ENCODE measurements at places on chromosomes 6 and 20.

GRCh38 chr20:61719691-61720347 lies 345.9 kb downstream of the TAF4 start:
- peak; percentile 16 for DNase-seq

GRCh38 chr20:43068482-43068881 lies 121.2 kb downstream of the PTPRT start:
- no peak for DNase-seq

GRCh38 chr6:148455225-148455624 lies 112.6 kb downstream of the SASH1 start:
- no peak for DNase-seq

GRCh38 chr6:75933387-75933975 lies 139.0 kb downstream of the IMPG1 start:
- no peak for DNase-seq

DNA sequence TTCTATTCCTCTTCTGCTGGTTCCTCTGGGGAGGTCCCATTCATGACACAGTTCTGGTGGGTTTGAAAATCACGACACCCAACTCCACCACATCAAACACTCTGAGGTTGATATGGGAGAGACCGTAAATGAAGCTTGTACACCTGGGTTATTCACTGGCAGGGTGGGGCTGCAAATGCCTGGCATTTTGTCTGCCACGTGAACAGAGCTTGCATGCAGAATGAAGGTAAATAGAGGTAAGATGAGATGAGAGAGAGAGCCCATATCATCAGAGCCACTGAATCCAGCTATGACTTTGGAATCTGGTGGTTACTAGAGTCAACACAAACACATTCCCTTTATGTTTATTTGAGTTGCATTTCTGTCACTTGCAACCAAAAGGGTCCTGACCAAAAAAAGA lies 97.4 kb downstream of the BANF2 start:
- DNase-seq = no peak

DNA sequence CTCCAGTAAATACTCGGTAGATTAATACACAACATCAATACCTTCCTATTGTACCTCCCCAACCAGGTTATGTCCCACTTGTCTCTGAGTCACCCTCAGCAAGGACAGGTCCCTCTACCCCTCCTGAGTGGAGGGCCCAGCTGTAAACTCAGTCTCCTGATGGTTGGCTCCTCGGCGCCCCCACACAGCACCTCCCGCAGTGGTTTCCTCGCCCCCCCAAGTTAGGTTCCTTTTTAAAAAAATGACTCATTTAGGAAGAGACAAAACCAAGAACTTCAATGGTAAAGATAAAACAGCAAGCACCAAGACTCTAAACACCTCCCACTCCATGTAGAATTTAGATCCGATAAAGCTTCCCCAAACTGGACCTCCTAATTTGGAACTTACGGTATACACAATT lies 83.5 kb downstream of the TRERF1 start:
- peak; percentile 61 for DNase-seq

- DNase-seq = no peak
Observed at GRCh38 chr6:26358511-26358981, 6.5 kb upstream of the BTN3A2 start.

GRCh38 chr6:124223611-124224345 lies 420.1 kb downstream of the NKAIN2 start:
- DNase-seq = no peak

- no peak for DNase-seq
Observed at GRCh38 chr6:110422444-110422822, 7.1 kb upstream of the DDO start.

DNA sequence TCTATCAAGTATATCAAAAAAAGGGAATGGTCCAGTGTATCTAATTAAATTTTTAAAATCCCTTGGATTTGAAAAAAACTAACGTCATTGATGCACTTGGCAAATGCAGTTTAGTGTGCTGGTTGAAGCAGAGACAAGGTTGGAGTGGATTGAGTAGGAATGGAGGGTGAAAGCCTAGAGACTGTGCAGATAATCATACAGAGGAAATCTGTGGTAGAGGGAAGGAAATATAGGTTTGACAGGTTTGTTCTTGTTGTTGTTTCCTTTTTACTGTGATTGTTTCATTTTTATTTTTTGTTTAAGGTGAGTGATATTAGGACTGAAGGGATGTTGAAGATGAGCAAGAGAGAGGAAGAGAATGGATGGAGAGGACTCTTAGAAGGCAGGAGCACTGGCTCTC lies 29.0 kb upstream of the L3MBTL3 start:
- DNase-seq = no peak

GRCh38 chr20:8305449-8305978 lies 173.4 kb downstream of the PLCB1 start:
- peak; percentile 31 for DNase-seq

- DNase-seq = no peak
Observed at GRCh38 chr20:33061658-33062028, 7.9 kb downstream of the BPIFB3 start.

GRCh38 chr20:51014797-51015722 lies 7.8 kb downstream of the KCNG1 start:
- no peak for DNase-seq

GRCh38 chr6:136767570-136768309 lies 24.5 kb downstream of the MAP3K5 start:
- no peak for DNase-seq

DNA sequence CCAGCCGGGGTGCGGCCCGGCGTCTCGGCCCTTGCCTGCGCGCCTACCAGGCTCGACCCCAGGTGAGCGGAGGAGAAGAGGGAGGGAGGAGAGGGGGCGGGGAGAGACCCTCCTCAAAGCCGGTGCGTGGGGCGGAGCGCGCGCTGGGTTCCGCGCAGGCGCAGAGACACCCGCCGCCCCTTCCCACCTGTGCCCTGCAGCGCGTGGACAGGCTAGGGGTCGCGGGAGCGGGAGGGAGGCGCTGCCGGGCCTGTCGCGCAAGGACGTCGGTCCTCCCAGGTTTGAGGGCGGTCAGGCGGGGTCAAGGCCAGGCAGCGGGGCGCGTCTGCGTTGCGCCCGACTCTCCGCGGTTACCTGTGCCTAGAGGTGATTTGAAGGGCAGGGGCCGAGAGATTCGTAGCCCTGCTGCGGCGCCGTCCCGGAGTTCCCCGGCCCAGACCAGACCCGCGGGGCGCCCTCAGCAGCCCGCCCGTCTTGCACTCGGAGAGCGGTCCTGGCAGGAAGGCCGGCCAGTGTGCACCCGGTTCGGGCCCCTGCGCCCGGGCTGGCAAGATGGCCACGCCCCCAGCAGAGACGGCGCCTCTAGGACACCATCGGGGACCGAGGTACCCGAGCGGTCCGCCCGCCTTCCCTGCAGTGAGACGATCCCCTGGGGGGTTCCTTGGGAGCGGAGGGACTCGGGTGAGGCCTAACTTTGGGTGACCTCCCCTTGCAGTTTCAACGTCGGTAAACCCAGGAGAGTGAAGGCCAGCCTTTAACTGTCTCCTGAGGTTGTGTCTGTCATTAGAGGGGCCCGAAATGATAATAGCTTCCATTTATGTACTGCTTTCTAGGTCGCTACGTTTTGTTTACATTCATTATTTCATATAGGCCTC lies 546 bp downstream of the C6orf136 start:
- peak; percentile 54 for DNase-seq

GRCh38 chr6:39007575-39007974 lies 41.0 kb upstream of the GLP1R start:
- no peak for DNase-seq

- no peak for DNase-seq
Observed at GRCh38 chr20:33770005-33770404, 38.2 kb downstream of the ZNF341 start.

- DNase-seq = no peak
Observed at GRCh38 chr6:75368151-75368779, 83.7 kb upstream of the TMEM30A start.

- no peak for DNase-seq
Observed at GRCh38 chr6:110188791-110189190, 8.6 kb downstream of the CDC40 start.

- no peak for DNase-seq
Observed at GRCh38 chr6:132785936-132786335, 12.5 kb downstream of the SLC18B1 start.

GRCh38 chr20:43942667-43943285 lies 28.1 kb downstream of the TOX2 start:
- no peak for DNase-seq

All from T-helper 22 cell (primary cell).